ENCODE measurements at places on chromosomes 4 and X. TPM values are rescaled to one million over a fixed set of nuclear protein-coding genes. Genes with fewer than 3 reads are reported as not detected.

Gene DAPP1
- total RNA-seq: not detected

Gene UNC5C
- total RNA-seq: under 0.01 TPM

Gene FGFBP2
- not detected for total RNA-seq

Gene CCKAR
- total RNA-seq: not detected

Gene USP17L29
- not detected for total RNA-seq

Gene CT55
- not detected for total RNA-seq

Gene THOC2
- 95.7 TPM for total RNA-seq

Gene AR
- 16.6 TPM for total RNA-seq

Gene SSX2B
- not detected for total RNA-seq

Gene IGSF1
- 0.25 TPM for total RNA-seq

Gene TBCK
- total RNA-seq: 62.7 TPM

Gene TDO2
- total RNA-seq: 0.11 TPM

Gene PCDH19
- 0.12 TPM for total RNA-seq

Gene DCAF8L2
- total RNA-seq: not detected

Gene GAGE12E
- not detected for total RNA-seq

Gene PNMA5
- not detected for total RNA-seq

Gene BEND2
- not detected for total RNA-seq

Gene MAGEC1
- total RNA-seq: not detected

Gene ARHGAP36
- not detected for total RNA-seq

Gene FRAS1
- 1.3 TPM for total RNA-seq

Gene LETM1
- total RNA-seq: 81.4 TPM

Gene PRICKLE3
- 5.9 TPM for total RNA-seq

Gene CDS1
- 0.37 TPM for total RNA-seq

Gene NAP1L3
- total RNA-seq: 7.1 TPM

Gene EREG
- 0.11 TPM for total RNA-seq

Gene NAT8L
- total RNA-seq: 0.12 TPM

Gene RTL9
- total RNA-seq: 0.11 TPM

Gene F8A2
- not detected for total RNA-seq

Gene CC2D2A
- 20.5 TPM for total RNA-seq

Gene FAM53A
- total RNA-seq: 3.1 TPM

Gene FAM47E
- under 0.01 TPM for total RNA-seq

Gene HMGN5
- total RNA-seq: 1.7 TPM

Gene GSPT2
- total RNA-seq: 8.4 TPM

Gene UCHL1
- 680 TPM for total RNA-seq

Gene KLHL4
- 4.8 TPM for total RNA-seq

Gene NIPAL1
- total RNA-seq: 1.2 TPM

Gene SNX25
- total RNA-seq: 66.7 TPM

Gene RENBP
- 2.0 TPM for total RNA-seq

Gene CTAG1B
- total RNA-seq: not detected

Gene PRDM5
- total RNA-seq: 25.0 TPM

Gene MAB21L2
- total RNA-seq: 0.12 TPM

Gene C4orf36
- total RNA-seq: 0.77 TPM

Gene RIBC1
- total RNA-seq: 0.66 TPM

Gene NDP
- 0.87 TPM for total RNA-seq

Gene KLKB1
- not detected for total RNA-seq

Gene TMPRSS11D
- under 0.01 TPM for total RNA-seq

Gene SYP
- total RNA-seq: 0.33 TPM

Gene YIPF7
- not detected for total RNA-seq

Gene GAGE12H
- total RNA-seq: not detected

Gene PLP1
- total RNA-seq: under 0.01 TPM

Gene NAP1L2
- 3.9 TPM for total RNA-seq

Gene KIF4A
- total RNA-seq: 10.9 TPM

Gene TREX2
- total RNA-seq: 1.9 TPM

Gene MAGEC2
- total RNA-seq: not detected

Gene SORCS2
- total RNA-seq: 1.5 TPM

Gene SMIM10
- 5.9 TPM for total RNA-seq

Gene P2RY4
- total RNA-seq: not detected
